ENCODE measurements at places on chromosomes 4 and X. TPM values are rescaled to one million over a fixed set of nuclear protein-coding genes. Genes with fewer than 3 reads are reported as not detected.

Gene NPY5R
- not detected for total RNA-seq

Gene TRAM1L1
- 0.50 TPM for total RNA-seq

Gene KIF4A
- total RNA-seq: 29.9 TPM

Gene SLC6A14
- not detected for total RNA-seq

Gene SOWAHB
- 0.06 TPM for total RNA-seq

Gene PF4V1
- not detected for total RNA-seq

Gene KLHL4
- total RNA-seq: 7.7 TPM

Gene CTAG2
- not detected for total RNA-seq

Gene RAB33A
- 0.11 TPM for total RNA-seq

Gene MTTP
- 0.02 TPM for total RNA-seq

Gene USP17L20
- total RNA-seq: not detected

Gene FHIP1A
- total RNA-seq: 0.06 TPM

Gene LGI2
- 0.09 TPM for total RNA-seq

Gene STARD8
- 1.6 TPM for total RNA-seq

Gene COL4A6
- total RNA-seq: 16.9 TPM

Gene SLC4A4
- 0.97 TPM for total RNA-seq

Gene SPANXN3
- total RNA-seq: not detected

Gene SASH3
- total RNA-seq: not detected

Gene TGIF2LX
- total RNA-seq: not detected

Gene EXOSC9
- total RNA-seq: 26.9 TPM

Gene SLIT2
- 0.02 TPM for total RNA-seq

Gene CSAG3
- not detected for total RNA-seq

Gene CLDN22
- not detected for total RNA-seq

Gene DUX4
- total RNA-seq: not detected

Gene HTRA3
- 19.4 TPM for total RNA-seq

Gene TLR1
- total RNA-seq: 0.14 TPM

Gene SMIM10L2A
- total RNA-seq: 0.22 TPM

Gene MAP7D2
- 6.3 TPM for total RNA-seq

Gene PPARGC1A
- total RNA-seq: 0.03 TPM

Gene GALNTL6
- 0.08 TPM for total RNA-seq

Gene LONRF3
- 1.7 TPM for total RNA-seq

Gene TMPRSS11D
- not detected for total RNA-seq

Gene PDCL2
- not detected for total RNA-seq

Gene TMEM185A
- total RNA-seq: 25.3 TPM

Gene PHEX
- 0.33 TPM for total RNA-seq

Gene VEGFD
- total RNA-seq: 0.46 TPM

Gene ENPEP
- 0.06 TPM for total RNA-seq

Gene CYP4V2
- 2.9 TPM for total RNA-seq

Gene NUP62CL
- total RNA-seq: 16.8 TPM

Gene GRIA3
- not detected for total RNA-seq

Gene FRMPD3
- 0.12 TPM for total RNA-seq

Gene KCNE5
- total RNA-seq: not detected

Gene DUSP9
- total RNA-seq: 1.0 TPM

Gene TMSB15B
- total RNA-seq: 4.7 TPM

Gene KIT
- total RNA-seq: 0.02 TPM

Gene S100G
- total RNA-seq: not detected

Gene FGF5
- 0.11 TPM for total RNA-seq

Gene CT45A5
- 0.09 TPM for total RNA-seq

Gene GPRASP2
- total RNA-seq: 4.8 TPM

Gene MAGEE1
- total RNA-seq: 3.4 TPM

Gene FABP2
- total RNA-seq: not detected

Gene MAGEE2
- total RNA-seq: not detected

Gene TSPAN5
- 12.4 TPM for total RNA-seq

Gene ITIH6
- total RNA-seq: not detected

Gene TBC1D1
- total RNA-seq: 31.3 TPM

Gene PCDH11X
- total RNA-seq: 0.02 TPM

Gene SYN1
- total RNA-seq: 0.24 TPM
